NCI-H2081 treated with DMSO at 0.1 percent for 48 hours (cell line): ENCODE measurements at places on chromosomes 2 and 18.

- DNase-seq: no peak
These were observed 43.2 kb upstream of the ZC3H15 start for GRCh38 chr2:186442885-186443284.

DNA sequence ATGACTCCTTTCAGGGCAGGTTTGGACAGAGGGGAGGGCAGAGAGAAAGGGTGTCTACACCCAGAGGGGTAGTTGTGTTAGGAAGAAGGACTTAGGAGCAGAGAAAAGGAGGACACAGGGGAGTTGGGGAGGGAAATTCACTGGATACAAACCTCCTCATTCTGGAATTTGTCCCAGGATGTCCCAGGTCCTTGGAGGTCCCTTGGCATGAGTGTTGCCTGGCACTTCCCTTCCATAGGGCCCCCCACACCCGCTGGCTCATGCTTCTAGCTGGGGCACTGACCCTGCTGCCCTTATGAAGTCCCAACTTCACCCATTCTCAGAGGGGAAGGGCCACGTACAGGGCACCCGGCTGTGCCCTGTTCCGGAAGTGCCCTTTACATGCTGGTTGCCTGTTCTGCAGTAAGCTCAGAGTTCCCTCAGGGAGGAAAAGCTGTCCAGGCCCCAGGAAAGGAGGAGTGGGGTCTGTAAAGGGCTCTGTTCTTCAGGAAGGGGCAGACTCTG lies 93.6 kb upstream of the SMAD2 start:
- DNase-seq: no peak

GRCh38 chr2:78615956-78616355 lies 409.5 kb upstream of the REG3G start:
- DNase-seq: no peak

- no peak for DNase-seq
These were observed 58.0 kb upstream of the PEX13 start for GRCh38 chr2:60959501-60959900.
